Smooth muscle cell of trachea (primary cell): ENCODE measurements at places on chromosomes 4 and X. TPM values are rescaled to one million over a fixed set of nuclear protein-coding genes. Genes with fewer than 3 reads are reported as not detected.

Gene ARMCX4
- 5.1 and 6.5 TPM in 2 replicates for total RNA-seq

Gene THAP6
- 14.7 and 22.5 TPM in 2 replicates for total RNA-seq

Gene EFNB1
- total RNA-seq: 12.7 and 25.5 TPM in 2 replicates

Gene TMEM164
- total RNA-seq: 7.1 and 22.7 TPM in 2 replicates

Gene HSFX1
- total RNA-seq: 0.87 and 2.0 TPM in 2 replicates
